ENCODE measurements at places on chromosomes 7 and 10.

- DNase-seq = peak; percentile 62
Observed at GRCh38 chr10:8325024-8325980, 270.8 kb downstream of the GATA3 start.

GRCh38 chr7:26991796-26992195 lies 104.0 kb downstream of the HOXA1 start:
- no peak for DNase-seq

DNA sequence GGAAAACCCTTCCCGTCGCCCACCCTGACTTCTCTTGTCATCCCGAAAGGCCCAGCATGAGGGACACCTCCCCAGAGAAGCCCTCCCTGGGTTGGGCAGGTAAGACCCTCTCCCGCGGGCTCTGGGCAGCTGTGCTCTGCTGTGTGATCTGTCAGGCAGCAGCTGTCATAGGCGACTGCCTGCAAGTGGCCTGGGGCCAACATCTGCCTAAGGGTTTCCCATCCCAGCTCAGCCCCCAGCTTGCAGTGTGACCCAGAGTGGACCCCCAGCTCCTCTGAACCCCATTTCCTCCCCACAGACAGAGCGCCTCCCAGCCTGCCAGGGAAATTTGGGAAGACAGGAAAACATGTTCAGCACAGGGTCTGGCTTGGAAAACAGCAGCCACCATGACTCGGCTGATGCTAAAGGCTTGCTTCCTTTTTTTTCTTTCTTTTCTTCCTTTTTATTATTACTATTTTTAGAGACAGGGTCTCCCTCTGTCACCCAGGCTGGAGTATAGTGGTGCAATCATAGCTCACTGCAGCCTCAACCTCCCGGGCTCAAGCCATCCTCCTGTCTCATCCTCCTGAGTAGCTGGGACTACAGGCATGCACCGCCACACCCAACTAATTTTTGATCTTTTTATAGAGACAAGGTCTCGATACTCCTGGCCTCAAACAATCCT lies 18.3 kb upstream of the TNRC18 start:
- DNase-seq = no peak

GRCh38 chr7:95993380-95993779 lies 221.0 kb downstream of the DYNC1I1 start:
- DNase-seq = no peak

- DNase-seq = no peak
Observed at GRCh38 chr7:143292876-143293275, 4.7 kb downstream of the CASP2 start.

- no peak for DNase-seq
Observed at GRCh38 chr10:25159591-25159990, 15.2 kb upstream of the GPR158 start.

DNA sequence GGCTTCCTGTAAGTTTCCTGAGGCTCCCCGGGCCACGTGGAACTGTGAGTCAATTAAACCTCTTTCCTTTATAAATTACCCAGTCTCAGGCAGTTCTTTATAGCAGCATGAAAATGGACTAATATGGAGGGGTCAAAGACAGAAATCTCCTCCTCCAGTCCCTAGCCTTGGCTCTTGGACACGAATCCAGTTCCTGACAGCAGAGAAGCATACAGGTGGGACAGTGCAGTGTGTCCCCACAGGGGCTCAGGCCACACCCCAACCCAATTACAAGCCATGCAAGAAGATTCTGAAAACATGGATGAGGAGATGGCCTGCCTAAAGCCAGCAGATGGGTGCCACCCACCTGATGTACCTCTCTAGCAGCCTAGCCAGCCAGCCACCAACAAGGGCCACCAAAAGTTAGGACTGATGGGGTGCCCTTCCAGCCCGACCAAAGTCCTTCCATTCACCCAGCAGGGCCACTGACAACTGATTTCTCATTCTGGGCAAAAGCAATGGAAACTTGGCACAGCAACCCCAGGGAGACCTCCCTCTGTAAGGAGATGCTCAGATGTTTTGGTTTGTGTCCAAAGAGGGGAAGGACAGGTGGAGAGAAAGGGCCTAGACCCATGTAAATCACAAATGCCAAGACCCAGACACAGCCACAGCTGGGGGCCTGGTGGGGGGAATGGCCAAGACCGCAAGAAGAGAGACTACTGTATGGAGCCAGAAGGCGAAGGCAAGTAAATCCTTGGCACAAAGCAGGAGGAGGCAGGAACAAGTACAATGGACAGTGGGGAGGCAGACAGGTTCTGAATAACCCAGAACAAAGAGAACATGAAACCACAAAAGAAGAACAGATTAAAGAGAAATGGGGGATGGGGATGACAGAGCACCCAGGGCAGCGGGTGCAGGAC lies 13.6 kb downstream of the GPRIN2 start:
- DNase-seq = peak; percentile 1

DNA sequence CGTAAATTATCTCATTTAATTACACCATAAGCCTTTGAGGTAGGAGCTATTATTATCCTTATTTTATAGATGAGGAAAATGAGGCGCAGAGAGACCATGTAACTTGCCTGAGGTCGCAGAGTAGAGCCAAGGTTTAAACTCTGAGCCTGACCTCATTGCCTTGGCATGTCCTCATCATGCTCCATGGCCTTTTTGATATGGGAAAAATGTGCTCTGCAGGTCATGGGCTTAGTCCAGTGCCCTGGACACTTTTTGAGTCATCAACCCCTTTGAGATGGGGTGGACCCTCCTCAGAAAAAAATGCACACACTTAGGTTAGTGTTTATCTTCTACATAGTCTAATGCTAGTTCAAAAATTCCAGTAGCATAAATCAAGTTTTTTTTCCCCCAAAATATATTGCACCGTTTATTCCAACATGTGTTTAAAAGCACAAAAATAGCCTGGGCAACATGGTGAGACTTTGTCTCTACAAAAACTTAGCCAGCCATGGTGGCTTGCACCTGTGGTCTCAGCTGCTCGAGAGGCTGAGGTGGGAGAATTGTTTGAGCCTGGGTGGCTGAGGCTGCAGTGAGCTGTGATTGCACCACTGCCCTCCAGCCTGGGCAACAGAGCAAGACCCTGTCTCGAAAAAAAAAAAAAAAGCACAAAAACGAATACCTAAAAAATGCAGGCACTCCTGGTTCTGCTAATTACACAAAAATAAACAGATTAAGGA lies 28.6 kb upstream of the TMEM178B start:
- no peak for DNase-seq

- no peak for DNase-seq
Observed at GRCh38 chr10:126508535-126509040, 120.3 kb upstream of the ADAM12 start.

DNA sequence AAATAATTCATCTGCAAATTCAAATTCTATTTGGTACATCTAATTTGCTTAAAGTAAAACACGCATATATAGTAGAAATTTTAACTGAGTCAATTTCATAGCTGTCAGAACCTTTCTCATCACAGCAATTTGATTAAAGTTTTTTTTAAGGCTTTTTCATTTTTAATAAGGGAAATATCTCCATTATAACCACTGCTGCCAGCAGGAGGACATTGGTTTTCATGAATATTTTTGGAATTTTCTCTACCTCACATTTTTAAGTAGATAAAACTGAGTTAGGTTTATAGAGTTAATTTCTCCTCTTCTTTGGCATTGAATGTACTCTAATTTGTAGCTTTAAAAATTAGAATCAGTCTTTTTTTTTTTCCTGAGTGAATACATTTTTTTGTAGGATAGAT lies 82.2 kb downstream of the ST7 start:
- DNase-seq = no peak

GRCh38 chr7:106012935-106013439 lies 49.9 kb downstream of the CDHR3 start:
- no peak for DNase-seq

GRCh38 chr10:94251098-94251497 lies 111.6 kb downstream of the NOC3L start:
- no peak for DNase-seq

DNA sequence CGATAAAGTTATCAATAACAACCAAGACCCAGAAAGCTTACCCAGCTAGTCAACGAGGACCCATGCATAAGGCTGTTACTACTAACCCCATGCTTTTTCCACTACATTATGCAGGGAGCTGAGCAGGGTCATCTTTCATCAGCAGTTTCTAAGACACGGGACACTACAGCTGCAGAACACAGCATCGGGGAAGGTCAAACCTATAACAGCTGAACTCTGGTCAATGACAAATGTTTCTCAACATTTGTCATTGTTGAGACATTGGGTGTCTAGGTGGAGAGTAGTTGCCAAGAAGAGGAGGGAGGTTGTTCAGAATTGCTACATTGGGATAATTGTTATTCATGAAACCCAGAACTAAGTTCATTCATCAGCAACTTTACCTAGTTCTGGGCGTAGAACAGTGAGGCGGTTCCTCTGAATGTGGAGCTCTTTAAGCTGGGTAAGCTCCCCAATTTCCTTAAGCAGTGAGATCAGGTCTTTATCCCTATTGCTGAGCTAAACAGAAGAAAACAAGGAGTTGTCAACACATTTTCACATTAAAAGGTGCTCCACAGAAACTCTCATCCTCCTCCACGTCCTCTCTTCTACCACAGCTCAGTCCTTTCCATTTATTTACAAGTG lies 105.6 kb downstream of the ZNF22 start:
- DNase-seq = no peak

DNA sequence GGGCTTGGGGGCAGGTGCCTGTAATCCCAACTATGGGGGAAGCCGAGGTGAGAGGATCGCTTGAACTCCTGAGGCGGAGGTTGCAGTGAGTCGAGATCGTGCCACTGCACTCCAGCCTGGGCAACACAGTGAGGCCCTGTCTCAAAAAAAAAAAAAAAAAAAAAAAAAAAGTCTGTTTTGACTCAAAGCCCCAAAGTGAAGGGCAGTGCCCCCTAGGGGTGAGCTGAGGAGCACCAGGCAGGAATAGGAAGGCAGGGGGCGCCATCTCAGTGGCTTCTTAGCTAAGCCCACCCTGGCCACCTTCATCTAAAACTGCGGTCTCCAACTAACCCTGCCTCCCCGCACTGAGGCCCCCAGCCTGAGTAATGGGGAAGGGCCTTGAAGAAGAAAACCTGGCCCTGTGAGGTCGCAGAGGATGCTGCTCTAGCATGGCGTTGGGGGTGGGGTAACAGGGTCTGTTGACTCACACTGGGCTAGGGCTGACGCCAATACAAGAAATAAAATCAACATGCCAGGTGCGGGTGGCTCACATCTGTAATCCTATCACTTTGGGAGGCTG lies 9.8 kb downstream of the PODXL start:
- peak; percentile 72 for DNase-seq

DNA sequence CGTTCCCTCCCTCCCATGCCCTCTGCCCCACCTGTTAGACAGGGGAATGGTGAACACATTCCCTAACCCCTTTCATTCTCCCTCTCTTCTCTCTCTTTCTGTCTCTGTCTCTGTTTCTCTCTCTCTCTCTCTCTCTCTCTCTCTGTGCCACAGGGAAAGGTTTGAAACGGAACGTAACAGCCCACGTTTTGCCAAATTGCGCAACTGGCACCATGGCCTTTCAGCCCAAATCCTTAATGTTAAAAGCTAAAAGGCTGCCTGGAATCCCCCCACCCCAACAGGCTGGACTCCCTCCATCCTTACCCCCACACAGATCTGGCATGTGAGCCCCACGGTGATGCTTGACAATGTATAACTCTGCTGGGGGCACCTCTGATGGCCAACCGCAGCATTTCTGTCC lies 30.8 kb downstream of the LDB3 start:
- no peak for DNase-seq

DNA sequence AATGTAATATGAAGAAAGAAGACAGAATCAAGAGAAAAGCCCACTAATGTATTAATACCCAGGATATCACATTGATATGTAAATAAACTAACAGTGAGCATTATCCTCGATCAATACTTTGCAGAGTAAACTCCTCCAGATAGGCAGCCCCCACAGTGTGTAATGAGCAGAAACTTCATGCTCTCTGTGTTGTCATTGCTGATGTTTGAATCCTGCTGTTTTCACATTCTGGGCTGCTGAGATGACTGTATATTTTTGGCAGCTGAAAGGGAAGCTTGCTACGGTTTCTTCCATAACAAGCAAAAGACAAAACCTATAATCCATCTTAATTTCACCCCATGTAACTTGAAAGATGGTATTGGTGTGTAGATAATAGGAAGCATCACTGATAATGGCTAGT lies 15.3 kb upstream of the THSD7A start:
- no peak for DNase-seq

- no peak for DNase-seq
Observed at GRCh38 chr10:97843281-97843671, 6.4 kb upstream of the GOLGA7B start.

- no peak for DNase-seq
Observed at GRCh38 chr10:88889559-88890337, 9.7 kb downstream of the STAMBPL1 start.

DNA sequence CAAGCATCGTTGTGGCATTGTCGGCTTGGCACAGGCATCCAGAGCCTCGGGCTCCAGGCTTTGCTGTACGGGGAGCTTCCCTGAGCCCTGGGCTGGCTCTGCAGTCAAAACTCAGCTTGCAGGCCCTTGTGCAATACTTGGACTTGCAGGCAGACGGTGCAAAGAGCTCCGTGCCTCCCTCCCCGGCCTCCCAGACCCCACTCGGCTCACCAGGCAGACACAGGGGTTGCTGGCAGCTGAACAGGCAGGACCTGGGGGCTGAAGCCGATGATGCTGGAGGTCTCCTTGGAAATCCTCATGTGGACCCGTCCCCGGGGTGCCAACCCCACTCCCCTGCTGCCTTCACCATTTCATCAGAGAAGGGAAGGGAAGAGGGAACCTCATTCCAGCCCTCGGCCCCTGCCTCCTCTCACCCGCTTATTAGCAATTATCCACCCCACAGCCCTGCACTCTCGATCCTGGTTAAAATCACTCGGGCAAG lies 59.6 kb upstream of the GNA12 start:
- no peak for DNase-seq
